ENCODE measurements at places on chromosomes 3 and 15.

GRCh38 chr3:96182756-96183155, 631.6 kb upstream of the EPHA6 start:
- DNase-seq = no peak

DNA sequence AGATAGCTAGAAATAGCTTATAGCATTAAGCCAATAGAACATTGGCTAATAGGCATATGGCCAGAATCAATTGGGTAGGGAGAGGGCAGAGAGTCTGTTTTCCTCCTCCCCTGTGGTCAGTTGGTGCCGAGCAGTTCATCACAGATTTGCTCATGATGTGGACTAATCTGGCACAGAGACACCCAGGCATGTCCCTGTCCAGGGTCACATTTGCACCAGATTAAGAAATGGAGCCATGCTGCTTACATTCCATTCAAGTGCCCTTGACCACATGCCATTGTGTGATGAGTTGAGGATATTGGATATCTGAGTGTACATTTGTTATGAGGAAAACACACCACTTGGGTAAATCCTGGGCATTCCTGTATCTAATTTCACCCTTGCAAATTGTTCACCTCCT, 53.4 kb downstream of the USP13 start:
- no peak for DNase-seq

DNA sequence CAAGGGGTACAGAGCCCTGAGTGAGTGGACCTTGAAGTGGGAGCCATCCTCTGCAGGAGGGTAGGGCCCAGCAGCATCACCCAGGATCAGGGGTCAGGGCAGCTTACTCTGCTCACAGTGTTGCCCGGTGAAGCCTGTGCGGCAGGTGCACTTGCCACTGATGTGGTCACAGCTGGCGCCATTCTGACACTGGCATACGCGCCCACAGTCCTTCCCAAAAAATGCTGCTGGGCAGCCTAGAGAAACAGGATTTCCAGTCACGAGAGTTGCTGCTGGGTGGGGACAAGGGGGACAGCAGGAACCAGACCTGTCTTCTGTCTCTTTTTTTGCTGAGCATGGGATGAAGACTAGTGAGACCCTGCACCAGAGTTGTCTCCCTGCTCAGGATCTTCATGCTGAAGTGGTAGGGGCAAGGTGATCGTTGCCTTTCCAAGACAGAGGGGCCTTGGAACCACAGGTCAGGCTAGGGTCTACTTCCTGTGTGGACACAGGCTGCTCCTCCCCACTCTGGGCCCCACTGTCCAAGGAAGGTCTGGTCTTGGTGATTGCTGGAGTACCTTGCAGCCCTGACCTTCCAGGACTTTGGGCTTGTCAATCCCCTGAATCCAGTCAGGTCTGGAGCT, 46.9 kb downstream of the RAB11A start:
- DNase-seq = no peak

- DNase-seq = no peak
Observed at GRCh38 chr3:88991496-88991895, 115.9 kb upstream of the EPHA3 start.

GRCh38 chr3:129399895-129400357, 28.5 kb downstream of the EFCAB12 start:
- no peak for DNase-seq

Data from tibial artery (tissue), 4 donors.